ENCODE measurements at places on chromosomes 4 and X.

GRCh38 chr4:62144431-62144830, 944.3 kb downstream of the ADGRL3 start:
- no peak for DNase-seq

DNA sequence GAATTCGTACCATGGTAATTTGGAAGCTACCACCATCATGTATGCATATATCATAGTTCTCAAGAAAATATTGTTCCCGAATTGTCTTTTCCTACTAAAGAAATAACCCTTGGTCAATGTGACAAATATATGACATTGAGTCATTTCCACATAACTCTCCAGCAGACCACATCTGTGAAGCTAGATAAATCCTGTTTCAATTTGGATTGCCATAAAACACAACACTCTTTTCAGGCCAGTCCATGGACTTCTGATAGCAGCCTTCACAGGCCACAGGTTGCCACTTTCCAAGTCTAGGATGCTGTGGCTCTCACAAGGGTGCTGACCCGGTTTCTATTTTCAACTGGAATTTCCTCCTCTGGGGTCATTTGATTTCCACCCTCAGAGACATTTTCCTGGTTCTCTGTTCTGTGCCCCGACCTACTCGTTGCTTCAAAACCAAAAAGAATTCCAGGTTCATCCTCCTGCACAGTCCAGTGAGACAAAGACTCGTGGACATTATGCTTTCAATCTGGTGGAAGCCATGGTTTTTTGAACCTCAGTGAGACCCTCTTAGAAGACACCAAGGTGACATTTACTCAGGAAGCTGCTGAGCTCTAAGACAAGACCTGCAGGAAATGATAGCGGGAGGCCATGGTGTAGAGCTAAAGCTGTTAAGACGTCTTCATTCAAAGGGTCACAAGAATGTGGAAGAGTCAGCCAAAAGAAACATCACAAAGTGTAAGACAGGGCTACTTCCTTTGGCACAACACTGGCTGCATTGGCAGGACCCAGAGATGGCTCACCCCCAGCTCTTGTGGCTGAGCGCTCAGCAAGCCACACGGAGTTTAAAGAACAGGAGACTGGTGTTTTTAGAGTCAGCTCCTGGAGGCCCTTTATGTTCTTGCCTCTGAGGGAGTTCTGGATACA, 119.8 kb downstream of the AMELX start:
- no peak for DNase-seq

- no peak for DNase-seq
These were observed 207.1 kb upstream of the CXorf66 start for GRCh38 chrX:140172401-140172800.

DNA sequence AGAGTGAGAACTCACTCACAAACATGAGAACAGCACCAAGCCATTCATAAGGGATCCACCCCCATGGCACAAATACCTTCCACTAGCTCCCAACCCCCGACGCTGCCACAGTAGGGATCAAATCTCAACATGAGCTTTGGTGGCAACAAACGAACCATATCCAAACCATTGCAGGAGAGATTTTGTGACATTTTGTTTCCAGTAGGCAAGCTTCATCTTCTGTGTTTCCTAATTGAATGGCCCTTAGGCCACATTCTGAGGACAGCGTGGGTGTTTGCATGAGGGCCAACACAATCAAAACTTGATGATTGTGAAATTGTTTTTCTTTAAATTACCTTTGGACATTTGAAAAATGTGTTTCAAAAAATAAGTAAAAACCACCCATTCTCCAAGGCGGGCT, 102.6 kb upstream of the LNX1 start:
- DNase-seq: no peak

DNA sequence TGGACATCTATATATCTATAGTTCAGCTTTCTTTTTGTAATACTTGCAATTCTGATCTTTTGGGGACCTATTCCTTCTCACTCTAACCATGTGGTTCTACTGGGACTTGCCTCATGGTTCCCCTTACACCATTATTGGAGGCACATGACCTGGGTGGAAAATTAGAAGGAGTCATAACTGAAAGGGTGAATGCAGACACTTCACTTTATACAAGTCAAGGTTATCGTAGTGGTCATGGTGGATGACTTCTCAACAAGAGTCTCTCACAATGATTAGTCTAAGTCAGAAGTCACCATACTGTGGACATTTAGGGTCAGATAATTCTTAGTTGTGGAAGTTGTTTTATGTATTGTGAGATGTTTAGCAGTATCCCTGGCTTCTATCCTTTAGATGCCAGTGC, 10.5 kb upstream of the EIF4E start:
- no peak for DNase-seq

DNA sequence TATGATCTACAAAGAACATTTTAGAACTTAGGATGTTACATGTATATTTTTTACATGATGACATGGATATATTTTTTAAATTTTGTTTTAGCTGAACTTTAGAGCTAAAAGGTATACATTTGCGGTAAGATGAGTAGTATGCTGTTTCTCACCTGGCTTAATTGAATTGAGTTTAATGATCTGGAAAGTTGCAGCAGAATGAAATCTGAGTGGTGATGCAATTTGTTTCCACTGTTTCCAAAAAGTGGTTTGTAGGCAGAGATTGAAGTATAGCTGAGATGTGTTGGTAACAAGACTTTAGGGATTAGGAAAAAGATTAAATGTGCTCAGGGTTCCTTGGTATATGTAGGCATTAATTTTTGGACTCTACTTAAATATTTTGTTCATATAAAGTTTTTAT, 68.1 kb downstream of the HPF1 start:
- DNase-seq: no peak

DNA sequence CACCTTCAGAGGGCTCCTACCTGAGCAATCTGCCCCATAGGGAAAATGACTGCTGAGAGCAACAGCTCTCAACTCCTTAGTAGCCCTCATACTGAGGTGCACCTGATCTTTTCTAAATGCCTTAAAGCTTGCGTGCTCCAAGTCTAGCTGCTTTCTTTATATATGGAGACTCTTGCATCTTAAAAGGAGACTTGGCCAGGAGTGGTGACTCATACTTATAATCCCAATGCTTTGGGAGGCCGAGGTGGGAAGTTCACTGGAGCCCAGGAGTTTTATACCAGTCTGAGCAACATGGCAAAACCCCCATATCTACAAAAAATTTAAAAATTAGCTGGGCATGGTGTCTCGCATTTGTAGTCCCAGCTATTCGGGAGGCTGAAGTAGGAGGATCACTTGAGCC, 78.1 kb upstream of the TRIM2 start:
- DNase-seq: no peak

GRCh38 chrX:21438792-21439191, 64.6 kb downstream of the CNKSR2 start:
- no peak for DNase-seq

GRCh38 chr4:184363258-184363657, 111.1 kb downstream of the IRF2 start:
- DNase-seq: no peak

- no peak for DNase-seq
These were observed 478 bp upstream of the PLXNA3 start for GRCh38 chrX:154457491-154458115.

DNA sequence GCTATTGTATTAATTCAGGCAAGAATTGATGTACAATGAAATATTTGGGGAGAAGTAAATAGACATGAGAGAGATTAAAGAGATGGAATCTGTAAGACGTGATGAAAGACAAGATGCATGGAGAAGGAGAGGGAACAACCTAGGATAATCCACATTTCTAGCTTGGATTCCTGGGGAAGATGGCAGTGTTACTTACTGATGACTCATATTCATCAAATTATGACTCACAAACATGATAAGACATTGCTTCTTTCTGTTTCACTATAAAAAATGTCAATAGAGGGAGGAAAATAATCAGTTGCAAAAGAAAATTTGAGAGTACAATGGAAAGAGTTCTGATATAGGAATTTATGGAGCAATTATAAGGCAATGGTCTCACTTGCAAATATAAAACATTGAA, 104.1 kb upstream of the BMP3 start:
- no peak for DNase-seq

DNA sequence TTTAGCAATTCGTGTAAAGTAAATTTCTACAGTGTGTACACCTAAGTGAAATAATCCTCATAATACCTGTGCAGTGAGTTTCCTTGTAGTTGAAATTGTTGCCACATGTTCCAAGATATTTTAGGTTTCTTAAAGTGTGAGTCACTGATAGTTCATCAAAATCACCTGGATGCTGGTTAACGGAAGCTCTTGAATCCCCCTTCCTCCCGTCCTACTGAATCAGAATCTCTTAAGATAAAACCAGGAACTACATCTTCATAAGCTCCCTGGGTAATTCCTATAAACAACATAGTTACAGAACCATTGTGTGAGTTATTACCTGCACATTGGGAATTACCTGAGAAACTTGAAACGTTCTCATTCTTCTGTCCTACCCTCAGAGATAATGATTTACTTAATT, 197.4 kb upstream of the HS3ST1 start:
- no peak for DNase-seq

- DNase-seq: no peak
These were observed 12.4 kb upstream of the RGS12 start for GRCh38 chr4:3280466-3280865.

Measured in stimulated activated CD4-positive, alpha-beta T cell treated with anti-CD3 and anti-CD28 coated beads, Interleukin-1b, Interleukin-23, amount 100 ng/mL, for 1 hour (primary cell).